ENCODE measurements at places on chromosomes 13 and 19. TPM values are rescaled to one million over a fixed set of nuclear protein-coding genes. Genes with fewer than 3 reads are reported as not detected.

DNA sequence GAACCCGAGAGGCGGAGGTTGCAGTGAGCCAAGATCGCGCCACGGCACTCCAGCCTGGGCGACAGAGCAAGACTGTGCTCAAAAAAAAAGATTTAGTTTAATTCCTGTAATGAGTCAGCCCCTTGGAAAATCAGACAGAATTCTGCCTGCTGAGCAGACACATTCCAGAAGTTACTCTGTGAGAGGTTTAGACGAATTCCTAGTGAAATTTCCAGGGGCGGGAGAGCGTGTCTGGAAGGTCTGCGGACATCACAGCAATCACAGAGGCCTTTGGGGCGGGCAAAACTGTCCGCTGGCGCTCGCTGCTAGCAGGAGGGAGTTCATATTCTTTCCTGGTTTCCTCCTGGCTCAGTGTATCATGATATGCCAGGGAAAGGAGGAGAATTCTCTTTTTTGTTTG lies 17.5 kb downstream of the MISP start:
- no peaks in the 10 kb centered on the region for H3K27me3 ChIP-seq
- H3K36me3 ChIP-seq = no peaks in the 10 kb centered on the region

GRCh38 chr19:41339936-41340335 lies 13.8 kb downstream of the TGFB1 start:
- no peak overlapping the region for H3K27ac ChIP-seq
- H3K4me3 ChIP-seq = no peak overlapping the region
- no peaks in the 10 kb centered on the region for H3K36me3 ChIP-seq
- H3K27me3 ChIP-seq = no peaks in the 10 kb centered on the region
- H3K4me1 ChIP-seq = no peaks in the 10 kb centered on the region
- no peak for DNase-seq

The IZUMO4 gene
- not detected for total RNA-seq

The FAM216B gene
- total RNA-seq = not detected

The AMER2 gene
- total RNA-seq = not detected

Data from neural progenitor cell (in vitro differentiated cells).